ENCODE measurements at places on chromosomes 12 and 14.

DNA sequence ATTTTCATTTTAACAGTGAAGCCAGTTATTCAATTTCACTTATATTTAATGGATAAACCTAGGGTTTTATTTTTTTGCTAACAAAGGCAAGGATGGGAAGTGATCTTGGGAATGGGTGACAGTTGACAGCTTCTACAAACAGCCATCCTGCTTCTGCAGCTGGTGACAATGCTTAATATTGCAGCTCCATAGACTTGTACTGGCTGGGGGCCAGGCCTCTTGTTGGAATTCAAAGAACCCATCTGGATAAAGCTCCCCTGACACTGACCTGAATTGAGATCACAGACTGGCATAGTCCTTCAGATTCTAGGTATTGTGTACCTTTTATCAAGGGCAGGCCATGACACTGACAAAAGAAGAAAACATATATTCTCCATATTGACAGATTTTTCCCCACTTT lies 664.6 kb upstream of the FOXG1 start:
- no peak for DNase-seq

GRCh38 chr12:106433055-106433454 lies 75.5 kb downstream of the POLR3B start:
- DNase-seq = no peak

DNA sequence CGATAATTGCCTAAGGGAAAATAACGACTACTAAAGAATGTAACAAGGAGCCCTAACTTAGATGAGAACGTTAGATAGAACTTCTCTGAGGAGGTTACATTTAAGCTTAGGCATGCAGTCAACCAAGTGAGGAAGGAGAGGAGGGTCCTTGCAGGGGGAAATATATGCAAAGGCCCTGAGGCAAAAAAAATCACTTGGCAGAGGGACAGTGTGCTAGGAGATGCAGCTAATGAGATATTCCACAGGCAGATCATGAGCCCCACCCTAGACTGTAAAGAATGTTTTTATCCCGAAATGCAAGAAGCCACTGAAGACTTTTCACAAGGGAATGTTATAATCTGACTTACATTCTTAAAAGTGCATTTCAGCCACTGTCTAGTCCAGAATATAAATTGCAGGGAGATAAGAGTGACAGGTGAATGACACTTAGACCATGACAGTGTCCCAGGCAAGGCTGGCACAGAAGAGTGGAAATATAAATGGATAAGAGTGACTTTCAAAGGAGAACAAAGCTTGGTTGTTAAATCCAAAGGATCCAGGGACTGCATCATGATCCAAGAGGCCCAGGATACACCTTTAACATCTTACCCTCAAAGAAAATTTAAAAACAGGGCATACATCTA lies 61.0 kb downstream of the PPM1H start:
- no peak for DNase-seq

DNA sequence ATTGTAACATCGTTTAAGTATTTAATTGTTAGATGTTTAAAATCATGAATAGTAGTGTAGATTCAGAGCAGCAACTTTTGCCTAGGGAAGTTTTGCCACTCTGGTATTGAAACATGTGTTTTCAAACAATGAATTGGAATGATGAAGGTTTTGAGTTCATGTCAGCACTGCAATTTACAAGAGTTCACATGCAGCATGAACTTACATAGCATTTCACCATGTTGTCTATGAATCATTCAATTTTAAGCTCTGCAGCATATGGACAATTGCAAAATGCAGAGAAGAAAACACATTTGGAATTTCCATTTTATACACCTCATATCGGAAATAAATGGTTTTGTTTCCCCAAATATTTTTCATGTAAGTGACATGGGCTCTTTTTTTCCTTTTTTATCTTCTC lies 170.7 kb upstream of the CDKN3 start:
- no peak for DNase-seq

DNA sequence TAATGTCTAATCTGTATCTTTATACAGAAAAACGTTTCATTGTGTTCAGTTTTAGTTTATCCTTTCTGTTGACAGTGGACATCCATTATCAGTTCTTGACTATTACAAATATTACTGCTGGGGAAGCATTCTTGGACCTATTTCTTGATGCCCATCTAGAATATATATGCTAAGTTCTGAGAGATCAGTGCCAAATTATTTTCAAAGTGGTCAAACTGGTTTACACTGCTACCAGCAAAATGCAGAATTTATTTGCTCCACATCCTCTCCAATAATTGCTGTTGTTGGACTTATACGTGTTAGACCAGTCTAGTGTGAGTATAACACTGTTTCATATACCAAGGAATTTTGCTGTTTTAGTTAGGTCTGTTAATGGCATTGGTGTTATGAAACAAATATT lies 85.5 kb upstream of the TRAF3 start:
- no peak for DNase-seq

DNA sequence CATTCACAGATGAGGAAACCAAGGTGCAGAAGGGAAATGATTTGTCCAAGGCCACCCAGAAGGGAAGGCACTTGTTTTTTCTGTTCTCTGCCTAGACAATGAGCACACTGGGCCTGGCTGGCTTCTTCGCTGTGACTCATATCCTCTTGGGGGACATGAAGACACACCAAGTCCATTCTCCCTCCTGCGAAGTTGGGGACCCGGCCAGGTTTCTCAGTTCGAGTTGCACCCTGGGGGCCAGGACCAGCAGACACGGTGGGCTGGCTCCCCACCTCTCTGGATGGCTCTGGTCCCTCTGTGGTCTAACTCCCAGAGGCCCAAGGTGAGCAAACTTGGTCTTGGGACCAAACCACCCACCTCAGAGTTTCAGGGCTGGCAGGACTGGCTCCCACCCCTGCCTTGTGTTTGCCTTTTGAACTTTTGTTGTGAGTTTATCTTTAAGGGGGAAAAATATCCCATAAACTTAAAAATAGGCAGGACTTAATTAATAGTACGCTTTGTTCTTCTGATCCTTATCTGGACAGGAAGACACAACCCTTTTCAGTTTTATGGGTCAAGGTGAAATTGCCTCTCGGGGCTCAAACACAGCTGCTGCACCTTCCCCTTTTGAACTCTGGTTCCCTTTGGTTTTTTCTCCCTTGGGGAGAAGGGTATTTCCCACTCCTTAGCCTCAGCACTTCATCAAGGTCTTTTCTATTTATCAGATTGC lies 9.0 kb upstream of the MLEC start:
- no peak for DNase-seq

DNA sequence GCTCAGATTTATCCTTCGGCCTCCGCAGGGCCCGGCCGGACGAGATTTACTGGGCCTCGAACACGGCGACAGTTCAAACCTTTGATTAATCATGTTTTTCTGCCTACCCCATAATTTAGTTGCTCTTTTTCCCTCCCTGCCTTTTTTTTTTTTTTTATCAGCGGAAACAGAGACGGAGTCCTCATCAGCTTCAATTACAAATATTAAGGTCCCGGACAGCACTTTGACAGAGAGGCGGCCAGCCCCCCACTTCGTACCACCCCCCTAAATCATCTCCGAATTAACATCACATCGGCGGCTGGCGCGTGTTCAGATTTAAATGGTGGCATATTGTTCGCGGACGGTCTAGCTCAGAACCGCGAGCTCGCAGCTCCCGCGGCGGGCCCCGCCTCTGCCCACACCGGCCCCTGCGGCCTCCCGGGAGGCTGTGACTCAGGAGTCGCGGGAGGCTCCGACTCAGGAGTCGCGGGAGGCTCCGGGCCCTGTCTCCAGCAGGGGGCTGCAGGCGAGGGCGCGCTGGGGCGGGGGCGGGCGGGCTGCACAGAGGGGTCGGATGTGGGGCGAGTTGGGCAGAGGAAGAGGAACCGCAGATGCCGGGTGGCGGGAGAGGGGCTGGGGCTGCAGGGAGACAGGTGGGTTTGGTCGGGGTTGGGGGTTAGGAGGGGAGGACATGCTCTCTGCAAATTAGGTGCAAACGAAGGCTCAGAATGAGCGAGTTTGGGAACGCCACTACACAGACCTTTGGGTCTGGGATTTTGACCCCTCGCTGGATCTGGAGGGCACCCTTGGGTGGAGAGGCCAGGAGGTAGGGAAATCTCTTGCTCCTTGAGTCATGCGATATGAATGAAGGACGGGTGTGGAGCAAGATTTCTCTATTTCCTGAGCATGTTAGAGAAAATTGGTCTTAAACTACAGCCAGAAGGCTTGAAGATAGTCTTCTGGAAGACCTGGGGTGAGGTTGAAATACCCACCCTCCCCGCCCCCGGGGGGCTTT lies 19.6 kb upstream of the ATP5MC2 start:
- no peak for DNase-seq

DNA sequence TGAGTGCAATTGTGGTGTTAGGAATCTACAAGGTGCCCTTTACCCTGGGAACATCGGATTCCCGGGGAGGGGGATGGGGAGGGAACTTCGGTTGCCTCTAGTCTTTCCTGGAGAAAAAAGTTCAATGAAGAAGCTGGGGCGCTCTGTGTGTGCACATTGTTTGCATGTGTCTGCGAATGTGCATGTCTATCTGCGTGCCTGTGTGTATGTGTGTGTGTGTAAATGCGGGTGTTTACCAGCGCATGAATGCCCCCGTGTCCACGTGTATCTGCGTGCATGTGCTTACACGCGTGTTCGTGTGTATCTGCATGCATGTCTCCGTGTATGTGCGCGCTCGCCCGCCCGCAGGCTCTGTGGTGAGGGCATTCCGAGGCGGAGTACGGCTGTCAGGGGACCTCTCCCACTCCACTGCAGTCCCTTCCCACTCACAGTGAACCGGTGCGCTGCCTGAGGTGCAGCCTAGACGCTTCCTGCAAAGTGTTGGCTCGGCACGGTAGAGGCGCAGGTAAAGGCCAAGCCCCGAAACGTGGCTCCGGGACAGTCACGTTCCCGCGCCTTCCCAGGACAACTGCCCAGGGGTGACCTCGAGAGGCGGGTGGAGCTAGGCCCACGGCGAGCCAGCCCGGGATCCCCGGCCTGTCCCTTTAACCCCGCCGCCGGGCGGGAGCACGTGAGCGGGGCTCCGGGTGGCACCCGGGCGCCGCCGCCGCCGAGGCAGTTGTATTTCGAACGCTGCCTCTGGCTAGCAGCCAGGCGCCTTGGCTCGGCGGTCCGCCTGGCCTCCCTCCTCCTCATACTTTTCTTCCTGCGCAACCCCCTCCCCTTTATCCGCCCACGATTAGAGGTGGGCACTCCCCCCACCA lies 539 bp upstream of the HMGA2 start:
- DNase-seq = no peak

DNA sequence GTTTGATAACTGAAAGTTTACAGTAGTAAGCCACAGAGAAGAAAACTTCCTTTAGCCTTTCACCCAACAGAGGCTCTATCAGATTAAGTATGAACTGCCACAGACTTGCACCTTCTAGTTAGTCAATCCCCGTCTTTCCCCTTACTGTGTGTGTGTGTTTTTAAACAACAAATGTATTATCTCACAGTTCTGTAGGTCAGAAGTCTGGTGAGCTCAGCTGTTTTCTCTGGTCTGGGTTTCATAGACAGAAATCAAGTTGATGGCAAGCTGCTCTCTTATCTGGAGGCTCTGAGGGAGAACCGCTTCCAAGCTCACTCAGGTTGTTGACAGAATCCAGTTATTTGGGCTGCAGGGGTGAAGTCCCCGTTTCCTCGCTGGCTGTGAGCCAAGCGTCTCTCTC lies 320.5 kb downstream of the PRKD1 start:
- no peak for DNase-seq

DNA sequence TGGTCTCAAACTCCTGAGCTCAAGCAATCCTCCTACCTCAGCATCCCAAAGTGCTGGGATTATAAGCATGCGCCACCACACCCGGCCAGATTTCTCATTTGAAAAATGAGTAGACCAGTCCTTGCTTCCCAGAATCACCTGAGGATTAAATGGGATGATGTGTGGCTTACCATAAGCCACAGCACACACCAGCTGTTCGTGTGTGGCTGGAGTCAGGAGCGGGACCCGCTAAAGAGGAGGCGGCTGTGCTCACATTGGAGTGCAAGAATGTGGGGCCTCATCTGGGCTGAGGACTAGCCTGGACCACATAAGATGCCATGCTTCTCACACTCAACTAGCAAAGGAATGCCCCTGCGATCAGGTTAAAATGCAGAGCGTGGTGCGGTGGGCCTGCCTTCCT lies 6.7 kb upstream of the ALDH2 start:
- DNase-seq = no peak

GRCh38 chr12:125330645-125331341 lies 265.6 kb downstream of the AACS start:
- DNase-seq = peak; percentile 2

DNA sequence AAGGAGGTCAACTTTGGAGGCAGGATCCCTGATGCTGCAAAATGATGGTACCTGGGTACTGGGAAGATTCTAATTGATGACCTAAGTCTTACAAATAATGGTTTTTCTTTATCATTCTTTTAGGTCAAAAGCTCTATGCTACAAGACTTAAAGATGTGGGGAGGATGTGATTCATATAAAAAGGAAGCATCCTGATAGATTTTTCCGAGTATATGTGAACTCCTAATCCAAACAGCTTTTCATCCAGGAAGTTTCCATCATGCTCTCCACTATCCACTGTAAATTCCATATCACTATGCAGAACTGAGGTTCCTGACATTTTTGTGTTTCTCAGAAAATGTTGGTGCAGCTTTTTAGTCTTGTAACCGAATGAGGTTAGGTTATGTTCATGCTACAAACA lies 293.2 kb downstream of the PAWR start:
- DNase-seq = no peak

GRCh38 chr12:7114851-7115250 lies 5.8 kb upstream of the C1RL start:
- no peak for DNase-seq

GRCh38 chr14:91250912-91251311 lies 6.4 kb upstream of the GPR68 start:
- DNase-seq = no peak

DNA sequence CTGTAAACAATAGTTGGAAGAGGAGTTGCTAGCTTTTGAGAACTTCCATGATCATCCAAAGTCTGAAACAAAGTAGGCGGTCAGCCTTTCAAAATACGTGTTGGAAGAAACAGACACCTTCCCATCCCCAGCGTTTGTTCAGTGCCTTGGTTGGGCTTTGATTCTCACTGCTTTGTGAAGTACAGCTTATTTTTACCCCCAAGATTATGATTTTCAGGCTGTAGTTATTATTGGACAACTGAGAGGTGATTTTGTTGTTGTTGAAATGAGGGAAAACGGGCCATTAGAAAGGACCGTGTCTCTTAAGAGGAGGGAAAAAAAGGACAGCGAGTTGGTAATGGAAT lies 921 bp upstream of the CEP83 start:
- no peak for DNase-seq

GRCh38 chr12:50185301-50185895 lies 18.2 kb upstream of the CERS5 start:
- DNase-seq = no peak

DNA sequence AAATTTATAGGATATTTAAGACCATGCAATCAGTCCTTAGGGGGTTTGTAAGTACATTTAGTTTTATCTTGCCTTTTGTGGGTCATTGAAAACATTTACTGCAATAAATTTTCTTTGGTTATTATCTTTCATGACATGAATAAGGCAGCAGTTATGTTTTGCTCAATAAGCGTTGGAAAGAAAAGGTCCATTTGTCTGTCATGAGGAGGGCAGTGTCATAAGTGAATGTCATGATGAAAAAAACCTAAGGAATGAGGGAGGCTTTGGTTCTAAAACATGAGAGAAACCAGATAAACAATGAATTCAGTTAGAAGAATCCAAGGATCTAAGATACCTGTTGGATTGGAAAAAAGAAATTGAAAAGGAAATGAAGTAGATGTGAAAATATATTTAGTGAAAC lies 209.4 kb downstream of the NAV3 start:
- DNase-seq = no peak
